ENCODE measurements at places on chromosomes 3 and 15. TPM values are rescaled to one million over a fixed set of nuclear protein-coding genes. Genes with fewer than 3 reads are reported as not detected.

GRCh38 chr3:6935970-6936369, 75.1 kb downstream of the GRM7 start:
- DNase-seq: no peak

Gene SLC24A5
- total RNA-seq: 0.26 TPM

GRCh38 chr3:186772701-186773417, 10.5 kb upstream of the EIF4A2 start:
- DNase-seq: no peak

Gene EPM2AIP1
- 37.9 TPM for total RNA-seq

- no peak for DNase-seq
Measured at GRCh38 chr3:127914584-127914983, 448 bp upstream of the KBTBD12 start.

- DNase-seq: no peak
Measured at GRCh38 chr3:166900866-166901577, 479.1 kb downstream of the ZBBX start.

- DNase-seq: no peak
Measured at GRCh38 chr3:151307583-151308488, 8.8 kb downstream of the GPR87 start.

All from urinary bladder (tissue), 4 donors.